Activated B cell treated with CpG ODN at 0.5 μM for 24 hours (primary cell): ENCODE measurements at places on chromosomes 12 and 14. TPM values are rescaled to one million over a fixed set of nuclear protein-coding genes. Genes with fewer than 3 reads are reported as not detected.

The GZMH gene
- total RNA-seq: 0.49 and 0.93 TPM in 2 replicates

The HOXC4 gene
- total RNA-seq: 4.3 and 4.8 TPM in 2 replicates

The GNS gene
- 16.3 and 17.7 TPM in 2 replicates for total RNA-seq

The GPR84 gene
- not detected in 2 replicates for total RNA-seq

The RAD51AP1 gene
- total RNA-seq: 5.6 and 5.9 TPM in 2 replicates

The NKX2-1 gene
- not detected in 2 replicates for total RNA-seq

The COPS7A gene
- 28.1 and 35.8 TPM in 2 replicates for total RNA-seq

The KCNH5 gene
- total RNA-seq: not detected in 2 replicates

The MUCL1 gene
- not detected in 2 replicates for total RNA-seq

The TAS2R8 gene
- total RNA-seq: not detected in 2 replicates

GRCh38 chr12:87116780-87117179 is 860.6 kb upstream of the MGAT4C start:
- H3K27ac ChIP-seq: no peak overlapping the region
- H3K4me3 ChIP-seq: no peak overlapping the region
- no peaks in the 10 kb centered on the region for H3K27me3 ChIP-seq
- H3K36me3 ChIP-seq: no peaks in the 10 kb centered on the region
- H3K4me1 ChIP-seq: no peaks in the 10 kb centered on the region

GRCh38 chr14:91417120-91417982 is at the start of gene CCDC88C:
CCDC88C (minus strand) TSS chr14:91417820; CDS start chr14:91417690, 130 bp downstream.
- no peaks in the 10 kb centered on the region for H3K27me3 ChIP-seq
- peaks cover 41% of the 10 kb centered on the region for H3K36me3 ChIP-seq
- peak; percentile 88 for DNase-seq

GRCh38 chr12:99983456-99984258 is 1.1 kb downstream of the ANKS1B start:
- no peak overlapping the region for H3K27ac ChIP-seq
- peaks cover 44% of the 10 kb centered on the region for H3K27me3 ChIP-seq
- no peaks in the 10 kb centered on the region for H3K36me3 ChIP-seq
- H3K4me1 ChIP-seq: peaks cover 16% of the 10 kb centered on the region
- DNase-seq: no peak

DNA sequence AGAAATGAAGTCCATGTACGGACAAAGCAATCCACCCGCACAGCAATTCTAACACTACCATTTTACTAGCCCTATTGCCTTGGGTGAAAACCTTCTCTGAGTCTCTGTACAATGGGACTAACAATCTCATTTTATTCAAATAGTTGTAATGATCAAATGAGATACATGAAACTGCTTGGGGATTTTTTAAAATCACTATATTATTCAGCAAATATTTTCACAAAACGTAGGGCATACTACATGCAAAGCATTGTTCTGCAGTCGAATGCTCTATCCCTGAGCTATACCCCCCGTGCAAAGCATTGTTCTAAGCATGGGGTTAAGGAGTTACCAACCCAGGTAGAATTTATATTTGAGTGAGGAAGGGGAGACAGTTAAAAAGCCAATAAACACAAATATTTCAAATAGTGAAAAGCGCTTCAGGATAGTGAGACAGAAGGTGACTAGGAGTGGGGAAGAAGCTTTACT is 554 bp upstream of the ATF7 start:
- peak overlapping the region; percentile 99 for H3K27ac ChIP-seq
- H3K27me3 ChIP-seq: no peaks in the 10 kb centered on the region
- peaks cover 42% of the 10 kb centered on the region for H3K4me1 ChIP-seq
- peaks cover 12% of the 10 kb centered on the region for H3K36me3 ChIP-seq
- peak overlapping the region; percentile 98 for H3K4me3 ChIP-seq

- H3K27ac ChIP-seq: peak overlapping the region; percentile 84
- no peaks in the 10 kb centered on the region for H3K27me3 ChIP-seq
- H3K4me1 ChIP-seq: peaks cover 54% of the 10 kb centered on the region
- H3K36me3 ChIP-seq: no peaks in the 10 kb centered on the region
Measured at GRCh38 chr14:68210729-68211299, 391.2 kb downstream of the RAD51B start.

- H3K4me1 ChIP-seq: no peaks in the 10 kb centered on the region
- H3K36me3 ChIP-seq: no peaks in the 10 kb centered on the region
- no peak for DNase-seq
Measured at GRCh38 chr12:91868054-91868453, 277.6 kb downstream of the BTG1 start.

DNA sequence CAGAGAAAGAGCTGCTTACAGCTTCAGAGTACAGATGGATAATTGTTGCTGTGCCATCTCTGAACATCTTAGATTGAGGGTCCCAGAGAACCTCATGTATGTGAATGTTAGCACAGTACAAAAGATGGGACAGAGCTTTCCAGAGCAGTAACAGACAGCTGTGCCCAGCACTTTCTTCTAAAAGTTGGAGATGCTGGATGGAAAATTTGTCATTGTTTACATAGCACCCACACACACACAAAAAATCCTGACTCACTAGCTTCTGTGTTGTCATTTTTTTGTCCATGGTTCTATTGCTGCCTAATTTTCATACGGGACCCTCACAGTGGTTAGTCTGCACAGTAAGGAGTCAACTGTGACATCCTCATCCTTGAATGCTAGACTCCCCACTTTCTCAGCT is 374.7 kb downstream of the DIO2 start:
- H3K36me3 ChIP-seq: no peaks in the 10 kb centered on the region
- H3K4me3 ChIP-seq: no peak overlapping the region
- no peaks in the 10 kb centered on the region for H3K4me1 ChIP-seq
- H3K27me3 ChIP-seq: no peaks in the 10 kb centered on the region
- DNase-seq: no peak
- H3K27ac ChIP-seq: no peak overlapping the region

- no peaks in the 10 kb centered on the region for H3K27me3 ChIP-seq
- no peak overlapping the region for H3K4me3 ChIP-seq
- DNase-seq: no peak
Measured at GRCh38 chr12:15601210-15601800, 187.9 kb downstream of the EPS8 start.

DNA sequence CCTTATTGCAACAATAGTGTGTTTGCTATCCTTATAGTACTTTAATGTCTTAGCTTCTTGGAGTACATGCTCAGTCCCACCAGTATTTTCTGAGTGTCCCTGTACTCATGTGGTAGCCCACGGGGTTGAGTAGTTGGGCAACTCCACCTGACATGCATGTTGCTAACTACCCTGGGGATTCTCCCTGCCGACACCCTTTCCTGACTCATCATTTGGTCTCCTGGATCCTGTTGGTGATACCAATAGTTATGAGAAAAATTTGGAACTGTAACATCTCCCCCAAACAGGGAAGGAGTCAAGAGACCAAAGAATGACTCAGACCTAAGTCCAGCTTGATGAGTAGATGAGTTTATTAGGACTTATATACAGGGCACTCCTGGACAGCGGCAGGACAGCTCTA is 101.6 kb downstream of the BRMS1L start:
- H3K27ac ChIP-seq: no peak overlapping the region
- H3K27me3 ChIP-seq: no peaks in the 10 kb centered on the region
- peaks cover 3% of the 10 kb centered on the region for H3K4me1 ChIP-seq
- H3K4me3 ChIP-seq: no peak overlapping the region

DNA sequence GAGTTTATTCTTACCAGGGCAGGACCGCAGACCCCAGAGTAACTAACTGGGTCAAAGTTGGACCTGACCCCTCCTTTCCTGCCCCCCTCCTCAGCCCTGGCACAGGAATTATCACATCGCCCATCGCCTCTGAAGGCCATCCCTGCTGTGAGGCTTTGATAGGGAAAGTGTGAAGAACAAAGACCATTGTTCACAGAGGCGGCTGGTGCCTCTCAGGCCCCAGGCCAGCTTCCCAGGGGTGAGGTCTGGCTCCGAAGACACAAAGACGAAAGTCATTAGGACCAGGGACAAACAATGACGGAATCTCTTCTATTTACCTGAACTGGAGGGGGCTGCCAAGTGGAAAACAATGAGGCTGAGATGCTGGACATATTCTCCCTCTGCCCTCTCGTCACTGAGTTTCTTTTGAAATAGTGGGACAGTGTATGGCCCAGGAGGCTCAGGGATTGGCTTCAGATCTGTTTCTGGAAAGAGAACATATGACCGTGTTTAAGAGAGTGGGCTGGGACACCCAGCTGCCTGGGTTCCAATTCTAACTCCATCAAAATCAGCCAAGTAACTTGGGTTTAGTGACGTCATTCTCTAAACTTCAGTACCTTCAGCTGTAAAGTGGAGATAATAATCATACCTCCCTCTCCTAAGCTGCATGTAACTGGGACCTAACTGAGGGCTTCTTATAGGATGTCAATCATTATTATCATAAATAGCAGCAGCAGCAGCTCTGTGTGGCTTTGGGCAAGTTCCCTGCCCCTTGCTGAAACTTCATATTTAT is 769.4 kb downstream of the MED13L start:
- no peaks in the 10 kb centered on the region for H3K36me3 ChIP-seq
- H3K4me3 ChIP-seq: no peak overlapping the region
- no peak overlapping the region for H3K27ac ChIP-seq
- DNase-seq: no peak
- no peaks in the 10 kb centered on the region for H3K27me3 ChIP-seq
- peaks cover 11% of the 10 kb centered on the region for H3K4me1 ChIP-seq

GRCh38 chr14:49584058-49584457 is 2.1 kb downstream of the RPS29 start:
- peaks cover 56% of the 10 kb centered on the region for H3K36me3 ChIP-seq
- DNase-seq: no peak
- H3K4me3 ChIP-seq: peak overlapping the region; percentile 98
- no peaks in the 10 kb centered on the region for H3K27me3 ChIP-seq

DNA sequence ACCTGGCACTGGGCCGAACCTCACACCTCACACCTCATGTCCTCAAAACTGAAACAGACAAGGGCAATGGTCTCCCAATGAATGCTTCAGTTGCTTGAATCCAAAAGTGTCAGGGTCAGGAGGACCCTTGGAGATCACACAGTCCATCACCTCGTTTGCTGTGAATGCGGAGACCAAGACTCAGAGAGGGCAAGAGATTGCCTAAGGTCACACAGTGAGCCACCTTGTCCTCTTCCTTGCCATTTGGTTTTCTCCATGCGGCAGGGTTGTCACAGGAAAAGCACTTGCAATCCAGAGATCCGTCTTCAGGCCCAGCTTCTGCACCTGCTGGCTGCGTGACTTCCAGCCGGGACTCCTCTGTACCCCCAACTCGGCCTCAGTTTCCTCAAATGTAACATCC is 28.0 kb downstream of the MVK start:
- no peak for DNase-seq
- no peak overlapping the region for H3K27ac ChIP-seq
- no peaks in the 10 kb centered on the region for H3K27me3 ChIP-seq
- no peaks in the 10 kb centered on the region for H3K36me3 ChIP-seq
- peaks cover 5% of the 10 kb centered on the region for H3K4me1 ChIP-seq
- no peak overlapping the region for H3K4me3 ChIP-seq

GRCh38 chr12:108989376-108989775 is 31.5 kb downstream of the SVOP start:
- no peaks in the 10 kb centered on the region for H3K36me3 ChIP-seq
- H3K4me1 ChIP-seq: no peaks in the 10 kb centered on the region
- no peak overlapping the region for H3K4me3 ChIP-seq
- no peak overlapping the region for H3K27ac ChIP-seq
- H3K27me3 ChIP-seq: peaks cover 12% of the 10 kb centered on the region
- no peak for DNase-seq

DNA sequence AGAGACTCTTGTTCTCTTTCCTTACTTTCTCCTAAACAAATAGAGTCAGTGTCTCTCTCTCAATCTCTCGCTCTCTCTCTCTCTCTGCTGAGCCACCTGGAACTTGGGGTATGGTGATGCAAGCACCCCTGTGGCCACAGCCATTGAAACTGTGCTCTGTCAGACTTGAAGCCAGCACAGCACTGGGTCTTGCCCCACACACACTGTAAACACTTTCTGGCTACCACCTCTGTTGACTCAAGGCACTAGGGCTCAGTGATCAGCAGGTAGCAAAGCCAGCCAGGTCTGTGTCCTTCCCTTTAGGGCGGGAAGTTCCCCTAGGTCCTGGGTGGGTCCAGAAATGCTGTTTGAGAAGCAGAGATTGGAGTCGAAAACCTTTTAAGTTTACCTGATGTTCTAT is 125.9 kb upstream of the GARIN6 start:
- no peak for DNase-seq
- no peaks in the 10 kb centered on the region for H3K36me3 ChIP-seq
- H3K4me3 ChIP-seq: no peak overlapping the region
- no peak overlapping the region for H3K27ac ChIP-seq

GRCh38 chr14:61611880-61612630 is 83.3 kb upstream of the HIF1A start:
- no peaks in the 10 kb centered on the region for H3K36me3 ChIP-seq
- H3K4me3 ChIP-seq: no peak overlapping the region
- no peak overlapping the region for H3K27ac ChIP-seq
- no peak for DNase-seq

DNA sequence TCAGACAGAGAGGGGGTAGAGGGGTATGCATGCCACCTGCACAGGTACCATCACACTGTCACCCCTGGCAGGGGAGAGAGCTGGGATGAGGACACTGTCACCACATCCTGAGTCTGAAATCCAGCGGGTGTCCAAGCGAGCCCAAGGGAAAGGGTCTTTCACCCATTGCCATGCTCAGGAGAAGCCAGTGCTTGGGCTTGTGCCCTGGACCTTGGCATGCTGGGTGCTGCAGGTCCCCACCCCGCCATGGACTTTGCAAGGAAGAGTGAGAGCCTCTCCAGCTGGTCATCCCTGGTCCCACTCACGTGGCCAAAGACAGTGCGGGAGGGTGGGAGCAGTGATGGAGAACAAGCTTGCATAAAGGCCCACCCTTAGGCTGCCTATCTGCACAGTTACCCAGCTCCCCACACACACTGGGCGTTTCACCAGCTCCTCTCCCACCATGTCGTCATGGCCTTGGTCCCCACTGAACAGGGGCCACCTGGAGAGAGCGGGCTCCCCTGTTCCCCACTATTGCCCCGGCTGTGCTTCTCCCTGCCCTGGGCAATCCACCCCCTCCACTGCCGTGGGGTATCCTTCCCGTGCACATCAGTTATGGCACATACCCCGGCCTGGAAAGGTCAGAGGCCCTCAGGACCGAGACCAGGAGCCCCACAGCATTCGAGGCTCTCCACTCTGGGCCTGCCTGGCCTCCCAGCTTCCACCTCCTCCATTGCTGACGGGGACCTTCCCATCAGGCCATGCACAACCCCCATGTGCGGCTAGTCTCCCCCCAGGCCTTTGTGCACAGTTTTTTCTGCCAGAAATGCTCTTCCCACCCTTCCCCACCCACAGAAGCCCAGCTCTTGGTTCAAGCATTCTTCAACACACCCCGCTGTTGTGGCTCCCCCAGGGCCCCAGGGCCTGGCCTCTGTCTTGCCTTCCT is 58.6 kb upstream of the BCL11B start:
- DNase-seq: no peak
- H3K27me3 ChIP-seq: no peaks in the 10 kb centered on the region
- H3K27ac ChIP-seq: no peak overlapping the region
- no peaks in the 10 kb centered on the region for H3K36me3 ChIP-seq
- no peak overlapping the region for H3K4me3 ChIP-seq
- no peaks in the 10 kb centered on the region for H3K4me1 ChIP-seq

DNA sequence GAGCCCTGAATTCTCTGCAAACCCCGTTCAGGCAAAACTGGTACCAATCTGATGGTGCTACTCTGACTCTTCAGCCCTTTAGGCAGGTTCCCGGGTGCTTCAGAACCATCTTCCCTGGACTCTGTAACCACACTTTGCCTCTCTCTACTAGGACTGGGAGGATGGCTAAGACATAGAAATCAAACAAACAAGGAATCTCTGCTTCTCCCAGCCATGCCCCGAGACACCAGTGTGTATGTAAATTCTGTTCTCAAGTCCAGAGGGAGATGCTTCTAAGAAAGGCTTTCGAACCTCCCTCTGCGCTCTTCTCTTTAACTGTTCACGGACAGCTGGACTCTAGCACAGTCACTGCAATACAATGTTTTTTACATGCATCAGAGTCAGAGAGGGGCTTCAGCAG is 1.9 kb upstream of the KCNK10 start:
- no peak overlapping the region for H3K27ac ChIP-seq
- peaks cover 7% of the 10 kb centered on the region for H3K4me1 ChIP-seq
- no peak overlapping the region for H3K4me3 ChIP-seq
